ENCODE measurements at places on chromosomes 7 and 10. TPM values are rescaled to one million over a fixed set of nuclear protein-coding genes. Genes with fewer than 3 reads are reported as not detected.

MSMB gene
- total RNA-seq: not detected

DDX50 gene
- 29.5 TPM for total RNA-seq

GHRHR gene
- total RNA-seq: not detected

C10orf143 gene
- 2.6 TPM for total RNA-seq

FANK1 gene
- 0.94 TPM for total RNA-seq

NPM3 gene
- total RNA-seq: 31.1 TPM

PAPSS2 gene
- 75.8 TPM for total RNA-seq

IDI2 gene
- not detected for total RNA-seq

WDFY4 gene
- 6.8 TPM for total RNA-seq

LRRTM3 gene
- total RNA-seq: not detected

CDK6 gene
- total RNA-seq: 29.5 TPM

VAX1 gene
- total RNA-seq: not detected

TSPAN15 gene
- 85.8 TPM for total RNA-seq

PNLIPRP3 gene
- total RNA-seq: not detected

ADGRA1 gene
- 0.32 TPM for total RNA-seq

CRTAC1 gene
- total RNA-seq: 0.93 TPM

PRTFDC1 gene
- 3.2 TPM for total RNA-seq

NXPH1 gene
- total RNA-seq: not detected

Measured in omental fat pad (tissue), 4 donors.